SIG-M5 (cell line): ENCODE measurements at places on chromosomes 3 and 15.

DNA sequence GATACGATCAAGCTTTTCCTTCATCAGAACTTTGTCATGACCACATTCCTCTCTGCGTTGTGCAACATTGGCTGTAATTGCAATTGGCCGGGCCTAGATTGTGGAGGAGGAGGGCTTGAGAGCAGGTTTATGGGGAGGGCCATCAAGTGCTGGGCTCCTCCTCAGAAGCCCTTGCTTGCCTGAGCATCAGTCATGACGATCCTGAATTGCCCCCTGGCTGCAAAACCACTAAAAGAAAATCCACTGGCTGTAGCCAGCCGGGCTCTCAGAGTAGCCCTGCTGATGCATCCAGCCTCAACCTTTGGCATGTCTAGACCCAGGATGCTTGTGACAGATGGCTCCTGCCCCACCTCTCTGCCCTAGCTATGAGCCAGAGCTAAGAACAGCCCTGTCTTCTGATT is 13.4 kb upstream of the TRH start:
- no peak for DNase-seq

- DNase-seq = no peak
These were observed 281.4 kb downstream of the ADAMTS17 start for GRCh38 chr15:100060276-100060926.

DNA sequence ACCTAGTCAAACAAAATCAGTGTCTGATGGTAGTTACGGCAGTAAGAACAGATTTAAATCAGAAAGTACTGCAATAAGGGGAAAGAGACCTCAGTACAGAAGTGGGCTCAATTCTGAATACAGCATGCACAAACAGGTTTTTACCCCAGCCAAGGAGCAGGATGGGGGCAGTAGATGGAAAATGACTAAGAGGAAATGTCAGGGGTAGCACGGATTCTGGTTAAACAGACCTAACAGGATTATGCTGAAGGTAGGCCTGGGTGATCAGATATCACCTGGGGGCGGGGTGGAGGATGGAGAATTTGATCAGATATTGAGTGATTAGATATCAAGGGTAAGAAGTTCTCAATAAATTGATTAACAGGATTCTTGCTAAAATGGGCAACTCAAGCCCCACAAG is 19.0 kb downstream of the MESD start:
- DNase-seq = no peak

GRCh38 chr3:58190882-58191281 is 19.9 kb downstream of the DNASE1L3 start:
- no peak for DNase-seq

DNA sequence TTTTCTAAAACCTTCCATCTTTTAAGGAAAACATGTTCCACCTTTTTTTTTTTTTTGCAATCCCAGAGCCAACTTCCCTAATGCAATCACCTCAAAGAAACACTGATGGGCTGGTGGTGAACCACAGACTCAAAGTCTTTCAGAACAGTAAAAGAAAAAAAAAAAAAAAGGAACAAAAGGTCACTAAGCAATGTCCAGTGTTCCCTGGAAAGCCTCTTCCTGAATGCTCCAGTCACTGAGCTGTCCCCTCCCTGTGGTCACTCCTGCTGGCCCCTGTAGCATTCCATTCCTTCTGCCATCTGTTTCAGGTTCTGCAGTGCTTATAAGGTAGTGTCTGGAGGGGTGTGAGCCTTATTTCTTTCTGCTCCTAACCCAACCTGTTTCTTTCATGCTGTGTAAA is 53.3 kb downstream of the AAGAB start:
- DNase-seq = no peak

DNA sequence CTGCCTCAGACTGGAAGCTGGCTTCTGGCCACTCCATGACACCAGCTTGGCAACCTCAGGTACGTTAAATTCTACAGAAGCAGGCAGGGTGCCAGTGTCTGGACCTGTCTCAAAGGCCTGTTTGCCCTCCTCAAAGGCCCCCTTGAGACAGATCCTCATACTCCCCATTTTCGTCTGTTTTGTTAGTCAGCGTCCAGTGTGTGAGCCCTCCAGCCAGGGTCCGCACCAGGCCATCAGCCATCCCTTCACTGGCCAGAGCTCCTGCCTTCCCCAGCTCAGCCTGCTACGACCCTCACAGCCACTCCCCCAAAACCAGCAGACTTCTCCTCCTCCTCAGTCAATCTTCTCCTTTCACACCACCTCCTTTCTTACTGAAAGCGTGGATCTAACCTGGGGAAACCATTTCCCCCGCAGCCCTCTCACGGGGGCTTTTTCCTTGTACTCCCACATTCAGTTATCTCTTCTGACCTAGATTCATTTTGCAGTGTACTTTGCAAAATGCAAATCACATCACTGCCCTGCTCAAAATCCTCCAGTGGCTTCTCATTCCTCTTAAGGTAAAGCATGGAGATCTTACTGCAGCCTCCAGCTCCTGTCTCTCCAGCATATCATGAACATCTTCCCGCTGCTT is 66.1 kb upstream of the CTDSPL start:
- DNase-seq = no peak

DNA sequence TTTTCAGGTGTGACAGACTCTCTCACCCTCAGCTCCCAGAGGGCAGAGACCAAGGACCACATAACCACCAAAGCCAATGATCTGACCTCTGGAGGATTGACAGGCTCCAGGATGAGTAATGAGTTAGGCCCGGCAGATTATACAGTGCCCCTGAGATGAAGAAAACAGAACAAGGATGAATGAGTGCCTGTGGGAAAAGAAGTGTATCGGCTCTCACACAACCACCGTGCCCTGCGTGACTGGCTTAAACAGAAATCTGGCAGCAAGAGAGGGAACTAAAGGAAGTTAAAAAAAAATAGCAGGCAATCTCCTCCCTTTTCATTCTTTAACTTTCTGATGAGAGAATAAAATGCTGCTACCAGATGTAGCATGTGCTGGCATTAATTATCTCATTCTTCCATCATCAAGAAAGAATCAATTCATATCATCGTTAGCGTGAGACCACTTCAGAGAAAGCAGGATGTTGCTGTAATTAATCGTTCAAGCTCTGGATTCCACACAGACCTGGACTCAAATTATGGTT is 227.5 kb upstream of the COL8A1 start:
- DNase-seq = no peak

DNA sequence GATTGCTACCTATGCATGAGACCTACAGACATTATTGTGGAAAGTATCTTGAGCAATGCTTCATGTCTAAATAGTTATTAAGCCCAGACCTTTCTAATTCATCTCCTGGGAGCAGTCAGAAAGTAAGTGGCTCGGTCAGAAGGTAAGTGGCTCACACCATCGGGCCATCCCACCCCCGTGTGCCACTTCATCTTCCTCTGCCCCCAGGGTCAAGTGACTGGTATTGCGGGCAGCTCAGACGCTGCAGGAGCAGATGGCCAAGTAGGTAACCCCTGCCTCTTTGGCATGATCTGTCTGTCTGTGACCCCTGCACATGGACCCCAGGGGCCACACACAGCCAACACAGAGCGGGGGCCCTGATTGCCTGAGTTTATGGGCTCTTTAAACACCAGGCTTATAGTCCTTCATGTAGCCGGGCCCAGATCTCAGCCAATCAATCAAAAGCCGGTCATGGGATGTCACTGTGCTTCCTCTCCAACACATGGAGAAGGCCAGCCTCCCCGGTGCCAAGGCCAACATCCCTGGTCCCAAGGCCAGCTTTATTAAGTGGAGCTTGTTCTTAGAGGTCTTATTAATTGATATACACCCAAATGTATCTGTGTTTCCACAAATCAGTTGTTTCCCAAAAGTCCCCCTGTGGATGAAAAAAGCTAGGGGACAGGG is 42.9 kb downstream of the LARP6 start:
- no peak for DNase-seq

DNA sequence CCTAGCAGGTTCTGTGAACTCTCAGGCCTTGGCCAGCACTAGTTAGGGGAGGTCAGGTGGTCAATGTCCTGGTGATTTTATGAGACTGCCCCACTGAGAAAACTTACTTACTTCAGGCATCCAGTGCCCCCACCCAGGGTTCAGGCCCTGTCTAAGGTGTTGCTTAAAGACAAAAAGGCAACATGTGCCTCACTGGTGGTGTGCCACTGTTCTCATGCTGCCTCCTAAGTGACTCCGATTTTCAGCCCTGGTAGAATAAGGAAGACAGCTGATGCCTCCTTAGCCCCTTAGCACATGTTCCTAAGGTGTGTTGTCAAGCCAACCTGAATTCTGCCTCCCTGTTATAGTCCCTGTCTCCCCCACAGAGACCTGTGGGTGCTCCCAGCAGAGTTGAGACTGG is 5.3 kb downstream of the RBM15B start:
- DNase-seq = no peak

GRCh38 chr15:85010386-85011159 is 28.9 kb downstream of the PDE8A start:
- no peak for DNase-seq

- DNase-seq = no peak
These were observed 95.0 kb upstream of the PLSCR4 start for GRCh38 chr3:146345900-146346299.

GRCh38 chr3:25350725-25351114 is 77.3 kb upstream of the RARB start:
- no peak for DNase-seq

- DNase-seq = no peak
These were observed 318.0 kb upstream of the LMCD1 start for GRCh38 chr3:8183627-8184026.

- peak; percentile 40 for DNase-seq
These were observed 19.3 kb upstream of the GPX1 start for GRCh38 chr3:49377483-49377882.

- no peak for DNase-seq
These were observed 149.2 kb upstream of the MITF start for GRCh38 chr3:69590111-69590510.

DNA sequence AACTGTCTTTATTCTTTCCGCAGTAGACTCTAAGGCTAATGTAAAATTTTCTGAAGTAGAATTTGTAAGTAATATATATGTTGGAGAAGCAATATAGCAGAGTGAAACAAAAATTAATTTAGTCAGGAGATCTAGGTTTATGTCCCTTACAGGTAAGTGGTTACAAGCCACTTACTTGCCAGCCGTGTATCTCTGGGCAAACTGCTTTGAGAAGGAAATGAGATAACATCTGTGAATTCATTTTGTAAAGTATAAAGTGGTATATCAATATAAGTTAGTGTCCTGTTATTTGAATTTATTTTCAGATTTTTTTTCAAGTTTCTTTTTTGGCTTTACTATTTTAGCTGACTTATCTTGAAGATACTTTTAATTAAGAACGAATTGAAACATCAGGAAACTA is 5.5 kb downstream of the DAZL start:
- DNase-seq = no peak

DNA sequence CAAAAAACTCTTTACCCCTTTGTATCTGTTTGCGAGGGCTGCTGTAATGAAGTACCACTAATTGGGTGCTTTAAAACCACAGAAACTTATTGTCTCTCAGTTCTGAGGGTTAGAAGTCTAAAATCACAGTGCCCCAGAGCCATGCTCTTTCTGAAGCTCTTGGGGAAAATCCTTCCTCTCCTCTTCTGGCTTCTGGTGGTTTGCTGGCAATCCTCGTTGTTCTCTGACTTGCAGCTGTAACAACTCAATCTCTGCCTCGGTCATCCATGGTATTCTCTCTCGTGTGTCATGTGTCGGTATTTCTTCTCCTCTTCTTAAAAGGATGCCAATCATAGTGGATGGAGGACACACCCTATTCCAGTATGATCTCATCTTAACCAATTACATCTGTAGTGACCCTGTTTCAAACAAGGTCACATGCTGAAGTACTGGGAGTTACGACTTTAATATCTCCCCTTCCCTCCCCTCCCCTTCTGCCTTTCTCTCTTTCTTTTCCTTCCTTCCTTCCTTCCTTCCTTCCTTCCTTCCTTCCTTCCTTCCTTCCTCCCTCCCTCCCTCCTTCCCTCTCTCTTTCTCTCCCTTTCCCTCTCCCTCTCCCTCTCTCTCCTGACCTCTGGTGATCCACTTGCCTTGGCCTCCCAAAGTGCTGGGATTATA is 6.5 kb upstream of the ARL8B start:
- no peak for DNase-seq

DNA sequence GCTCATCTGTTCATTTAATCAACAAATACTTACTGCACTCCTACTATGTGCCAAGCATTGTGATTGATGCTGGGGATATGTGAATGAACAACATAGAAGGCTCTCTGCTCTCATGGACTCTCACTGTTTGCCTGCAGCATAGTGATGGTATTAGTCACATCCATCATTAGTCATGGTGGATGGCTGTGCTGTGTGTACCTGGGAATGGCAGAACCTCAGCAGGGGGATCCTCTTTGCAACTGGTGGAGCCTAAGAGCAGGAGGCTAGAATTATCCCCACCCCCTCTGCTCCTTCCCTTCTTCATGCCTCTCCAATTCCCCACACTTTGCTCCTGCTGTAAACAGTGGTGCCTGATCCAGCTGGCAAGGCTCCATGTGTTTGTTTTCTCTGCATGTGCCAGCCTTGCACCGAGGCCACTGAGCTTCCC is 20.5 kb downstream of the BOC start:
- DNase-seq = no peak

- DNase-seq = no peak
These were observed 1.2 kb downstream of the ERC2 start for GRCh38 chr3:56467108-56467507.

GRCh38 chr3:51940648-51941462 is 849 bp downstream of the RRP9 start:
- DNase-seq = no peak

DNA sequence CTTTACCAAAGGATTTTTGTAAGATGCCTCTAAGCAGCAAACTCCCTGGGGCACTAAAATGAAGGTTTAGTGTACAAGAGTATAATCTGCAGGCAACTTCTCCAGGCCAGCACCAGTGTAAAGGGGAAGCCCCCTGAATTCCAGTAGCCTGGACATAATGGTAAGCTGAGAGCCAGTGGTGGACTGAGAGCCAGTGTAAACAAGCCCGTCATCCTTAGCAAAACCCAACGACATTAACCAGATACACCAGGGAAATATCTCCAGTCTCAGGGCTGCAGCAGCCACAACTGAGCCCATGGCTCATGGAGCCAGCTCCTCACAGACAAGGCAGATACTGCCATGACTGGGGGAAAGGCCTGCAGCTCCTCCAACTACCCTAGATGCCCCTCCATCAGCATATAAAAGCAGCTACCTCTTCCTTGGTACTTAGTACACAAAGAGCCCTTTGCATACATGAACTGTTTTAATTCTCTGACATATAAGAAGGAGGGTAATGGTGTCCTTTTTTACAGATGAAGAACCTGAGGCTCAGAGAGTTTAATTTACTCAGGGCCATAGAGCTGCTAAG is 21.7 kb downstream of the PARP16 start:
- DNase-seq = no peak
